ENCODE measurements at places on chromosomes 2 and 18. TPM values are rescaled to one million over a fixed set of nuclear protein-coding genes. Genes with fewer than 3 reads are reported as not detected.

DNA sequence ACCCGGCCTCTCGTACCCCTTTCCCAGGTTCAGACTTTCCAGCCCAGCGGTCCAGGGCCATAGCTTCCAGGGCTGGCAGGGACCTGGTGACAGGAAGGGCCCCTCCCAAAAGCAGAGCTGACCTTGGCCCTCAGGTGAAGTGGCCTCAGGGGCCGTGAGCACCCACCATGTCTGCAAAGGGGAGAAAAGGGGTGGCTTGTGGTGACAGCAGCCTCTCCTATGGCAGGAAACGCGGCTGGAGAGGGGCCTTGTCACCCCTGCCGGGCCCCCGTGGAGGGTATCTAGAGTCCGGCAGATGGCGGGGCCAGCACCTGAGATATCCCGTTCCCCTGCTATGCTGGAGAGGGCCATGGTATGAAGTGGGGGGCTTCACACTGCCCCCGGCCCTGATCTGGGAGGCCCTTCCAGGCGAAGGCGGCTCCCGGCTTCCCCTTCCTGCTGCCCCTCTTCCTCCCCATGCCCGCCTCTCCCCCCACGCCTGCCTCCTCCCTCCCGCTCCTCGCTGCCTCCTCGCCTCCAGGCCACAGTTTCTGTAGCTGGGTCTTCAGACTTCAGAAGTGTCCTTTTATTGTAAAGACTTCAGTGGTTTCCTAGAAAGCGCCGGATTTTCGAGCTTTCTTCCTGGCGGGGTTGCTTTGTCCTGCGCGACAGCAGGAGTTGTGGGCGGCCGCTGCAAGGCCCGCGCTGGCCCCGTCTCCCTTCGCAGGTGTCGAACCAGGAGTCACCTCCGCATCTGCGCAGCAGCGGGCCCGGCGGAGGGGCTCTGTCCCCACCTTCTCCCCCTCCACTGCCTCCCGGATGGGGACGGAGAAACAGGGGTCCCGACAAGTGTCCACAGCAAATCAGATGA lies 240.5 kb upstream of the MYT1L start:
- H3K27me3 ChIP-seq, result no peaks in the 10 kb centered on the region
- DNase-seq, result no peak
- no peaks in the 10 kb centered on the region for H3K4me1 ChIP-seq
- H3K27ac ChIP-seq, result no peak overlapping the region

DNA sequence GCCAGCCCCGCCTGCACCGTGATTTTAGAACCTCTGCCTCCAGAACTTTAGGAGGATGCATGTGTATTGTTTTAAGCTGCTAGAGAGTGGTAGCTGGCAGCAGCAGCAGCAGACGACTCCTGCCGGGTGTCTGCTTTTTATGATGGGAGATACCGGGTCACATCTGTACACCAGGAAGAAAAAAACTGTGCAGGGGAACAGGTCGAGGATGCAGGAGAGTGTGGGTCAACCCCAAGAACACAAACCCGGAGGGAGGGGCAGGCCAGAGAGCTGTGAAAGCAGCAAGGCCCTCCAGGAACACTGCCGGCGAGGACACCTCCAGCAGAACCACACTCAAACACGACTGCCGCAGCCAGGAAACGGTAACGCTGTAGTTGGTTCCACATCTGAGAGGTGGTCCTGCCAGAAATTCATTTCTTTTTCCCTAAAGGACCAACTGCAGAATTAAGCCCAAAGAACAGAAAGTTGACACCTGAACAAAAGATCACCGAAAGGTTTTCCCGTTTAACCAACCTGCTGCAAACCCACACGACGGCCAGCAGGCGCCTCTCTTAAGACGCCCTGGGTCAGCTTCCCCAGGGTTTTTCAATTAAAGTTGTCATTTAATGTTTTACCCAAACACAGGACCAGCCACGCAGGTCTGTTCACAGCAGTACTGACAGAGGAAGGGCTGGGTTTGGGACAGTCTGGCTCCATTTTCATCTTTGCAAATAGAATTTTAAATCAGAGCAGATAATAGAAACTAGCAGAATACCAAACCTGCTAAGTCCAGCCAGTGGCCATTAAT lies 60.5 kb downstream of the NDUFA10 start:
- H3K27me3 ChIP-seq, result no peaks in the 10 kb centered on the region
- no peak for DNase-seq
- H3K4me1 ChIP-seq, result no peaks in the 10 kb centered on the region
- H3K4me3 ChIP-seq, result no peak overlapping the region

GRCh38 chr2:217588266-217588665 lies 414.5 kb downstream of the TNS1 start:
- H3K4me3 ChIP-seq, result no peak overlapping the region
- H3K27ac ChIP-seq, result no peak overlapping the region
- no peaks in the 10 kb centered on the region for H3K4me1 ChIP-seq
- H3K36me3 ChIP-seq, result no peaks in the 10 kb centered on the region

GRCh38 chr2:237326266-237327171 lies 87.4 kb downstream of the COL6A3 start:
- peaks cover 58% of the 10 kb centered on the region for H3K4me1 ChIP-seq
- DNase-seq, result peak; percentile 97
- peak overlapping the region; percentile 74 for H3K27ac ChIP-seq
- no peaks in the 10 kb centered on the region for H3K27me3 ChIP-seq
- H3K4me3 ChIP-seq, result no peak overlapping the region

DNA sequence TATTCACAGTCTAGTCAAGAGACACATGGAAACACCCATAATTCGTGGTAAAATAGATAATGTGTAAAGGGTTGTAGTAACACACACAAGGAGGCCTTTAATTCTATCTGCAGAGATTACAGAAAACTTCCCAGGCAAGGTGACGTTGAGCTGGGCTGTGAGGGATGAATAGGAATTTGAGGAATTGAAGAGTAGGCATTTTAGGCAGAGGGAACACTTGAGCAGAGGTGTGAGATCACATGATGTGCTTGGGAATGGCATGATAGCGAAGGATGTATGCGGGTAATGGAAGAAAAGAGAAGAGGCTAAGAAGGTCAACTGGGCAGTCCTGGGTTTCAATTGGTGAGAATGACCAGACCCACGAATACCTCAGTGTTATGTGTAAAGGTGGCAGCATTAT lies 20.2 kb downstream of the DRC1 start:
- no peak overlapping the region for H3K27ac ChIP-seq
- H3K27me3 ChIP-seq, result no peaks in the 10 kb centered on the region
- no peak for DNase-seq
- no peaks in the 10 kb centered on the region for H3K36me3 ChIP-seq

GRCh38 chr2:19720306-19720705 lies 181.5 kb downstream of the TTC32 start:
- H3K36me3 ChIP-seq, result no peaks in the 10 kb centered on the region
- no peaks in the 10 kb centered on the region for H3K27me3 ChIP-seq
- H3K27ac ChIP-seq, result no peak overlapping the region
- H3K4me3 ChIP-seq, result no peak overlapping the region
- H3K4me1 ChIP-seq, result no peaks in the 10 kb centered on the region

GRCh38 chr2:57828221-57828620 lies 218.4 kb upstream of the VRK2 start:
- no peak for DNase-seq
- H3K27me3 ChIP-seq, result no peaks in the 10 kb centered on the region
- no peaks in the 10 kb centered on the region for H3K36me3 ChIP-seq
- no peak overlapping the region for H3K27ac ChIP-seq

Gene SATB2
- 3.7 TPM for total RNA-seq

Gene BOLL
- not detected for total RNA-seq

Gene CNDP1
- not detected for total RNA-seq
